ENCODE measurements at places on chromosomes 13 and 19.

DNA sequence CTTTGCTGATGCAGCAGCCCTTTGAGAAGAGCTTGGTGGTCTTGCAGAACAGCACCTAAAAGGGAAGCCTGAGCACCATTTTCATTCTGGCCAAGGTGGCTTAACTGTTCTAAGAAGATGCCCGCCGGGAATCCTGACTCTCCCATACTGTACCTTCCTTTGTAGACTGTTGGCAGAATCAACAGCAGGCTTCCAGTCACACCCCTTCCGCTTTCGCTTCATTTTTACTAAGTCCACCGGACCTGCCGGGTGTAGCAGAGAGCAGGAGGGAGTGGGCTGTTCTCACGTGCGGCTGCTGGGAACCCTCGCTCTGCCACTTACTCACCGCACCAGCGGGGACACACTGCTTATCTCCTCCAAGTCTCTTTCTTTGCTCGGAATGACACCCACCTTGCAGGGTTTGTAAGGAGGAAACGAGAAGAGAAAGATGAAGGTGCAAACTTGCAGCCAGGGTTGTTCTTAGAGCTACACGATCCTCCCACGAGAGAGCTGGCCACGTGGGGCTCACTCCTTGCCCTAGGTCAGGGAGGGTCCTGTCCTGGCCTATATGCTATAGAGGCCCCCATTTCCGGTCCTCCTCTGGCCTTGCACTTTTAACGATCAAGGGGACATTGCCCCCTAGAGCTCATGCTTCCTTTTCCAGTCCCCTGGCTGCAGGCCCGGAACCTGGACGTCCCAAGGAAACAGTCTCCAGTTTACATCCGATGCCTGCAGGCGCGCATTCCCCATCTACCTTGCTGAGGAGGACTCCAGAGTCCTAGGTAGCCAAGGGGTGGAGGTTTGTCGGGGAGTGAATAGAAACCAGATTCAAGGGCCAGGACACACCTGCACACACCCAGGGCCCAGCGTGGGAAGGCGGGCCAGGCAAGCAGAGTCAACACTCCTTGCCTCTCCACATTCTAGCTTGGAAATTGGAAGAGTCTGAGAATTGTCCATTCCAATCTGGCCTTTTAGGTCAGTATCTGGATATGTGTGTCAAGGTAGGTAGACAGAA, 453.6 kb downstream of the IRS2 start:
- DNase-seq = no peak

- DNase-seq = no peak
Observed at GRCh38 chr19:48623556-48624066, 4.3 kb downstream of the SPHK2 start.

GRCh38 chr13:40187324-40187795, 479.1 kb downstream of the FOXO1 start:
- no peak for DNase-seq

- DNase-seq = no peak
Observed at GRCh38 chr13:41917641-41918040, 43.3 kb downstream of the VWA8 start.

DNA sequence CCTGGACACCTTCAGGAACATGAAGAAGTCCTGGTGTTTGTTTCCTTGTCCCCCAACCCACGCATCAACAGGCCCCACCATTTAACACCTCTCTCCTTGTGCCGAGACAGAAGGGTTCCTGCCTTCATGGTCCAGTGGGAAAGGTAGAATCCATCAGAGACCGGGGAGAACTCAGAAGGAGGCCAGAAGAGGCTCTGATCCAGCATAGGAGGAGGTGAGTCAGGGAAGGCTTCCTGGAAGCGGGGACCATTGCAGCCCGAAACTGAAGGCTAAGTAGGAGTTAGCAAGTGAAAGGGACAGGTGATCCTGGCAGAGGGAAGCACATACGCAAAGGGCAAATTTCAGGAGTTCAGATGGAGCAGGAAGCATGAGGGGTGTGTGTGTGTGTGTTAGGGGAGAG, 484 bp downstream of the ICAM3 start:
- DNase-seq = no peak

GRCh38 chr13:99191900-99192399, 8.7 kb upstream of the UBAC2 start:
- DNase-seq = peak; percentile 90

GRCh38 chr13:63167699-63168337, 1752.2 kb upstream of the PCDH20 start:
- no peak for DNase-seq

GRCh38 chr13:87779426-87779825, 108.3 kb downstream of the SLITRK5 start:
- DNase-seq = no peak

- DNase-seq = peak; percentile 66
Observed at GRCh38 chr19:49097453-49098288, 12.4 kb downstream of the SNRNP70 start.

DNA sequence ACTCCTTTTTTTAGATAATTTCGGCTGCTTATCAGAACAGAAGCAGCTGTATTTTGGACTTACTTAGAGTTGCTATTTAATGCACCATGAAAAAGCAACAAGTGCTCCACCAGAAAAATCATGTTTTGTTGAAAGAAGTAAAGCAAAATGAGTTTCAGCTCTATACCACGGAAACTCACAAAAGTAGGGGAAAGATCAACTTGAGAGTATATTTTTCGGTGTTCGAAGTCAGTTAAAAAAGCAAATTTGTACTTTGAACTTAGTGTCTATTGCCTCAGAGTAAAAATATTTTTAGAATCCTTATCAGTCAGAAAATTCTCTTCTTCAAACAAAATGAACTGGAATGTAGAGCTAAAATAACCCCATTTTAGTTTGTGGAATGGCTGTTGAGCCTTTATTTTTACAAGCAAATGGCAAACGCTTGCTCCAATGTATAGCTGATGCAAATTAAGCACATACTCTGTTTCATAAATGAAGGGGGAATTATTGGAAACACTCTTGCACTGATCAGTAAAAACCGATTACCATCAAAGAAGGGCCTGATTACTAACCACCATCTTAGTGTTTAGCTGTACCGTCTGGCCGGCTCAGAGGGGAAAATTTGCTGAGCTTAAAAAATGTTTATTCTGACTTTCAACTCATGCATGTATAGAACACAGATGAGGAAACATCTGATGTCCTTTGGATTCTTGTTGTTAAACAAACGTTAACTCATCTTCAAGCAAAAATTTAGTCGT, 540.7 kb downstream of the GPC6 start:
- no peak for DNase-seq

DNA sequence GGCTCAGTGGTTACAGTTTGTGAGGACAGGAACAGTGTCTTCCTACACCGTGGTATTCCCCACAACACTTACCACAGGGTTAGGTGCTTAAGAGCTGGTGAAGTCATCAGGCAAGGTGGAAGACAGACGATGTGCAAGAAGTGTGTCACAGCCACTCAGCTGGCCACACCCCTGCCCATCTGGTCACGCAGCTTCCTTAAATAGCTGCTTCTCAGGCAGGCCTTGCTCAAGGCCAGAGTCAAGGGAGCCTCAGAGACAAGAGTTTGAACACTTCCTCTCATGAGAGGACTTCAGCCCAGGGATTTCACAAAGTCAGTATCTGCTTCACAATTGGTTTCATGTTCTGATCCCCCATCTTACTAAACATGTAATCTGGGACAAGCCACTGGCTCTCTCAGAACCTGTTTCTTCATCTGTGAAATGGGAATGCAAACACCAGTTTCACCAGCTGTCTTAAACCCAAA, 80.3 kb upstream of the FRY start:
- peak; percentile 45 for DNase-seq

DNA sequence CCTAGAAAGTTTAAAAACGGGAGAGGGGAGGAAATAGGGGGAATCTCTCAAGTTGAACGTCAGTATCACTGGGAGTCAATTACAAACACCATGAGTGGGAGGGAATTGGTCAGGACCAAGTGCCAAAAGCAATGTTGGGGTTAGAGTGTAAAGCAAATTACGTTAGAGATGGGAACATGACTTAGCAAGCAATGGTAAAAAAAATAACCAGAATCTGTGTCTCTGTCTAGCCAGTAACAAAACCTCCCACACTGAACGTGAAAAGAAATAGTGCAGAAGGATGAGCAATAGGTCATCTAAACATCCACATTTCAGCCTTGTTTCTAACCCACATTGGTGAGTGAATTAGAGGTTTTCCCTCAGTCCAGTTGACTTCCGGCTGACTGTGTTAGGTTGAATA, 242.2 kb downstream of the COG6 start:
- DNase-seq = no peak

GRCh38 chr13:51245583-51245982, 23.4 kb downstream of the FAM124A start:
- no peak for DNase-seq

- DNase-seq = no peak
Observed at GRCh38 chr19:5138606-5139582, 170.0 kb downstream of the KDM4B start.

- no peak for DNase-seq
Observed at GRCh38 chr13:58583966-58584365, 952.4 kb downstream of the PCDH17 start.

DNA sequence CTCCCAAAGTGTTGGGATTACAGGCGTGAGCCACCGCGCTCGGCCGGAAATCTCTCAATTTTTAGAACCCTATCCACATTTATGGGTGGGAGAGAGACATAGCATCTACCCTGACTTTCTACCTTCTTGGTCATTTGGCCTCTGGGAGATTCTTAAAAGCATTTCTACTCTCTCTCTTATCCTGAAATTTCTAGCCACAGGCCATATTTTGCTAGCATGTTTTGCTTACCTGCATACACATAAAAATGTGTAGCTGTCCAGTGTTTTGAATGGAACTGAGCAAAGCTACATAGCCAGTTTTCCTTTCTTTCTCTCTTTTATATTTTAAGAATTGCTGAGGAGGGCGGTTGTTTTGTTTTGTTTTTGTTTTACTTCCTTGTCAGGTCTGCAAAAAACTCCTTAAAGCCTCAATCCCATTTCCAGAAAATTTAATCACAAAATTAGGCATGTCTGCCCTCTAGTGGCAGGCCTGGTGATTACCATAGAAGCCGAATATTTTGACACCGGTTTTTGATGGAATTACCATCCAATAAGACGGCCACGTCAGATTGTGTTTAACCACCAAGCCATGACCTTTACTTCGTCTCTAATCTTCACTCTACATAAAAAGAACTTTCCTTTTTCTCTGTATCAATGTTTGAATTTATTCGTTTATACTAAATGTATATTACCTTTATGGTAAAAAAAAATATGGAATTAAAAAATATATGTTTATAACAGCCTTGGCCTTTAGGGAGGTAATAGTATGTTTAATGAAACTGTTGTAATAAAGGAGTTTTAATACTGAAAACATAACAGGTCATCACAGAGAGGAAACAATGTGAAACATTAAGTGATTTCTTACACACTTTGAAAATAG, 34.4 kb upstream of the OXGR1 start:
- DNase-seq = peak; percentile 66

GRCh38 chr19:31545777-31546176, 196.5 kb upstream of the TSHZ3 start:
- DNase-seq = no peak

DNA sequence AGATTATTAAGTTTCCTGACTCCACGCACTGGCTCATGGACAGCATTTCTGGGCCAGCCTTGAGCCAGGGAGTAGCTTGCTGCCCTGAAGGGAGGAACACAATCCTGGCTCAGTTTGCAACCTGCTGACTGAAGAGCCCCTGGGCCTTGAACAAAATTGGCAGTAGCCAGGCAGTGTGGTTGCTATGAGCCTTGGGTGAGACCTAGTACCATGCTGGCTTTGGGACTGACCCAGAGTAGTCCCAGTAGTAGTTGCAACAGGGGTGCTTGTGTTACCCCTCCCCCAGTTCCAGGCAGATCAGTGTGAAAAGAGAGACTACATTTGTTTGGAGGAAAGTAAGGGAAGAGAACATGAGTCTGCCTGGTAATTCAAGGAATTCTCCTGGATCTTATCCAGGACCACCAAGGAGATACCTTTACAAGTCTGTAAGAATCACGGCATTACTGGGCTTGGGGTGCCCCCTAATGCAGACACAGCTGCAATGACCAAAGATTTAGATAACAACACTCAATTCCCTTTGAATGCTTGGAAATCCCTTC, 22.0 kb downstream of the ITGBL1 start:
- DNase-seq = peak; percentile 10

GRCh38 chr13:31610270-31610998, 128.9 kb upstream of the RXFP2 start:
- DNase-seq = no peak

DNA sequence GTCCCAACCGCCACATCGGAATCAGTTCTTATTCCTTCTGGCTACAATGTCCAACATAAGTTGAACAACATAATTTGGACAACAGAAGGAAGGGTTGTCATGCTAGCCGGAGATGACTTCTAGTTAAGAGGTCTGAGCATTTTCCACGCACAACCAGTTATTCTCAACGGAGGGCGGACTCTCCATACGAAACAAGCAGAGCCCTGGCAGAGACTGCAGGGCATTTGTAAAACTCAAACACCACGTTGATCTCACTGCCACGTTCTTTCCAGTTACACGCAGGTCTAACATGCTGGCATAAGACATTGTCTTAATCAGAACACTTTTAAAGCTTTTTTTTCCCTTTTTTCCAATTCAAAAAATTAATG, 38.3 kb upstream of the DCUN1D2 start:
- DNase-seq = peak; percentile 76

DNA sequence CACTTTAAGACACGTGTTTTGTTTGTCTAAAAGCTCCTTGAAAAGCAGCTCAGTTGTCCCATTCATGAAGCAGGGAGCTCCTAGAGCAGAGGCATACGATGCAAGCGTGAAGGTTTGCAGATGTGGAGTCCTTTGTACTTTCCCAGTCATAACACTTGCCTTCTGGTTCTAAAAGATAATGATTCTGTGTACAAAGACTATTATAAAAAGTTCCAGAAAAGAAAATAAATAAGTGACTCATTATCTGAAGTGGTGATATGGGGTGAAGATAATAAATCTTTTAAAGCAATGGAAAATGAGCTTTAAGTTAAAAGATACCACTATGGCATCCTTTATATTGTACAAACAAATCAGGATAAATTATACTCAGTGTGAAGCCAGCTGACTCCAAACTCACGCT, 569.9 kb downstream of the MYO16 start:
- no peak for DNase-seq

DNA sequence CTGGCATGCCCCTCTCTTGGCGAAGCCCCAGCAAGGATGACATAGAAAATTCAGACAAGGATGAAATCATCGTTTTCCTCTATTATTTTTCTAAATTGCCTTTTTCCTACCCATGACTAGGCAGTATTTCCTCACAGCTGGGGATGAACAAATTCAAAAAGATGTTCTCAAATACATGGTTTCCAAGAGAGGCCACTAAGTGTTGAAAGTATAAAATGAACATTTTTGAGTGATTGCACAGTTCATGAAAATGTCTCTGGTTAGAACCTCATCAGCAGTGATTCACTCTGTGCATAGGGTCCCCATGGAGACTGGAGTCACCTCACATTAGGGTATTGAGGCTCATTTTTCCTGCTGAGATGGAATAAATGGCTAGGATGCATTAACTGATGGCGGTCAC, 373.7 kb downstream of the DNAJC15 start:
- no peak for DNase-seq

DNA sequence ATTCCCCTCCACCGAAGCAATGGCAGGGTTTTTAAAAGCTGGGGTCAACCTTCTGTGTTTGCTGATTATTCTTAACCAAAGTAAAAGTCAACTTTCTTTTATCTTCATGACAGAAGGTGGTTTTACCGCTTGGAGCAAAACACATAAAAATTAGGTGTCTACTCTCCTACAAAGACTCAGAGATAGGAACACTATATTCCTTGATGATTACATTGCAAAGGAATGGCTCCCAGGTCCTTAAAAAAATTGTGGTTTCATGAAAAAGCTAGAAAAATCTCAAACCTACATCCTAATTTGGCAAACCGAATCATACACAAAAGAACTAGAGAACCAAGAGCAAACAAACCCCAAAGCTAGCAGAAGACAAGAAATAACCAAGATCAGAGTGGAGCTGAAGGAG, 760.4 kb upstream of the PCDH20 start:
- DNase-seq = no peak

All from thyroid gland (tissue), 4 donors.